Frontal cortex (tissue), 4 donors: ENCODE measurements at places on chromosomes 2 and 18. TPM values are rescaled to one million over a fixed set of nuclear protein-coding genes. Genes with fewer than 3 reads are reported as not detected.

The ASIC4 gene
- 2.9 TPM for total RNA-seq

The USP37 gene
- 34.6 TPM for total RNA-seq

The POTEI gene
- under 0.01 TPM for total RNA-seq

The SCYGR1 gene
- not detected for total RNA-seq

DNA sequence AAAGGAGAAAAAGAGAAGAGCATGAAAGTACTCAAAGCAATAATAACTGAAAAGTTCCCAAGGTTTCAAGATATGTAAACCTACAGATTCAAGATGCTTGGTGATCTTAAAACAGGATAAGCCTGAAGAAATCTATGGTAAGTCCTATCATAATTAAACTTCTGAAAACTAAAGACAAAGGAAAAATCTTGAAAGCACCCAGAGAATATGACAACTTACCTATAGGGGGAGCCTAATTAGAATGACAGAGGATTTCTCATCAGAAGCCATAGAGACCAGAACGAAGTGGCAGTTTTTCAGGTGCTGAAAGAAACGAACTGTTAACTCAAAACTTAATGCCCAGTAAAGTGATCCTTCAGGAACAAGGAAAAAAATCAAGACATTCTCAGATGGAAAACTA, 59.7 kb downstream of the XDH start:
- DNase-seq, result no peak

- no peak for DNase-seq
Measured at GRCh38 chr2:241967467-241968144, 98.1 kb downstream of the RTP5 start.

- DNase-seq, result no peak
Measured at GRCh38 chr18:50469380-50469781, 90.5 kb upstream of the MAPK4 start.

- DNase-seq, result no peak
Measured at GRCh38 chr2:159146996-159147666, 139.4 kb downstream of the WDSUB1 start.

- no peak for DNase-seq
Measured at GRCh38 chr2:44975571-44976450, 33.4 kb downstream of the SIX2 start.

DNA sequence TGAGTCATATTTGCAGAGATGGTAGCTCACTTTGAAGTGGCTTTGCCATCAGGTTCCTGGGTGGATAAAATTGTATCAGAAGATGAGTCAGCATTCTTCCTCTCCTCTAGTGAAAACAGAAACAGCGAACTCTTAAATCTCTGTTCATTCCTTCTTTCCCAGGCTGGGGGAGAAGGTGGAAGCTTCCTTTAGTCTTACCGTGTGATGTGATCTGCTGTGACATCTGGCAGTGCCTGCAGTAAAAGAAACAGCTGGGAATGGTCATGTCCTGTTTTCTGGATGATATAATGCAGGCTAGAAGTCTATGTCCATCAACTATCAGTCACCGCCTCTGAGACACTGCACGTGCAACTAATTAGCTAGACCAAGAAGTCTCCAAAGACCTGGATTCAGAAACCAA, 171.6 kb downstream of the VAPA start:
- DNase-seq, result no peak
